Activated CD8-positive, alpha-beta T cell treated with anti-CD3 and anti-CD28 coated beads for 36 hours (primary cell): ENCODE measurements at places on chromosomes 1 and 21. TPM values are rescaled to one million over a fixed set of nuclear protein-coding genes. Genes with fewer than 3 reads are reported as not detected.

Gene ABL2
- 8.2 TPM for total RNA-seq

Gene DUSP10
- 10.8 TPM for total RNA-seq

Gene AQP10
- total RNA-seq, result 0.14 TPM

Gene KCNJ6
- not detected for total RNA-seq

Gene MPZL1
- total RNA-seq, result 14.8 TPM

Gene CFHR1
- not detected for total RNA-seq

Gene SLC39A1
- 40.3 TPM for total RNA-seq

Gene FMO2
- total RNA-seq, result not detected

Gene TMEM269
- 0.32 TPM for total RNA-seq

Gene USP48
- 72.1 TPM for total RNA-seq

Gene REN
- not detected for total RNA-seq

Gene SMPDL3B
- 0.27 TPM for total RNA-seq

Gene OR2L3
- not detected for total RNA-seq

Gene G0S2
- 4.9 TPM for total RNA-seq

Gene TTC39A
- not detected for total RNA-seq

Gene CFAP107
- not detected for total RNA-seq

Gene FCRLB
- 0.68 TPM for total RNA-seq

Gene NES
- total RNA-seq, result not detected

Gene ADORA1
- not detected for total RNA-seq

Gene RGS7
- total RNA-seq, result not detected

Gene VWA5B1
- not detected for total RNA-seq

Gene PHF13
- 12.5 TPM for total RNA-seq

Gene TBX19
- total RNA-seq, result 1.5 TPM

Gene SPRR2F
- not detected for total RNA-seq

Gene TSSK3
- total RNA-seq, result 0.90 TPM

Gene CDCA8
- total RNA-seq, result 53.7 TPM

Gene AMY2A
- total RNA-seq, result not detected

Gene DIRAS3
- total RNA-seq, result 0.18 TPM

Gene OR2L8
- total RNA-seq, result 0.29 TPM

Gene BSND
- not detected for total RNA-seq

Gene TLCD4
- total RNA-seq, result 0.38 TPM

Gene LCE3E
- total RNA-seq, result not detected

Gene TMEM200B
- total RNA-seq, result 1.0 TPM

Gene CRYAA
- total RNA-seq, result not detected

Gene CNKSR1
- total RNA-seq, result 1.4 TPM

Gene ZNF695
- 1.1 TPM for total RNA-seq

Gene NME7
- total RNA-seq, result 15.3 TPM

Gene HMGCS2
- not detected for total RNA-seq

Gene GNAT2
- total RNA-seq, result 0.88 TPM

Gene PGBD5
- total RNA-seq, result not detected

Gene SRM
- 240 TPM for total RNA-seq

Gene SHE
- not detected for total RNA-seq

Gene SPRR4
- not detected for total RNA-seq

Gene GART
- total RNA-seq, result 224 TPM

Gene TIPRL
- 52.2 TPM for total RNA-seq

Gene OR2G6
- total RNA-seq, result not detected

Gene FAM20B
- 36.1 TPM for total RNA-seq

Gene KIF14
- 13.9 TPM for total RNA-seq

Gene OR2AK2
- not detected for total RNA-seq
